Activated T-cell treated with anti-CD3 and anti-CD28 coated beads, Interleukin-2, amount 50 U/mL, for 72 hours (primary cell): ENCODE measurements at places on chromosomes 1 and 21. TPM values are rescaled to one million over a fixed set of nuclear protein-coding genes. Genes with fewer than 3 reads are reported as not detected.
A peak's percentile ranks its signal among the peaks of the same experiment; 100 is the strongest.

GRCh38 chr1:182652933-182653332, 31.5 kb downstream of the RGS8 start:
- DNase-seq: no peak

GRCh38 chr1:210506689-210507088, 178.0 kb downstream of the HHAT start:
- no peak for DNase-seq

- no peak for DNase-seq
Observed at GRCh38 chr1:168161459-168161858, 17.3 kb upstream of the TIPRL start.

- no peak for DNase-seq
Observed at GRCh38 chr1:75796376-75797272, at the start of gene MSH4. TSS of gene MSH4 (plus strand) at chr1:75796882. CDS start at chr1:75796986, 104 bp downstream.

- peak; percentile 72 for DNase-seq
Observed at GRCh38 chr1:12518931-12519692, 98.9 kb downstream of the DHRS3 start.

DNA sequence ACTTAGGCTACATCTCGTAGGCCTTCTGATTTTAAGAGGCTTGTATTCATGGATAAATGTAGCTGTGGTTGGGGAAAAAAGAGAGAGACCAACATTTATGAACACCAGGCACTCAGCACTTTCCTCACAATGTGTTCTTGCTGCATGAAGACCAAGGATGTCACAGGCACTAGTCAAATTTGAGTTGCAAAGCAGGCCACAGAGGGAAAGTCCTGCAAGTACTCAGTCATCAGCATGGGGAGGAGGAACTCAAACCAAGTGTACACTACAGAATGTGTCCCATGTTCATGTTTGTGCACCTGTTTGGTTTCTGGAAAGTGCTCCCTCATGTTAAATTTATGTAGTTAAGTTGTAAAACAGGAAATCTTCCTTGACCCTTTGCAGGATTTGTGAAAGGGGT, 8.7 kb upstream of the MAP3K7CL start:
- no peak for DNase-seq

GRCh38 chr1:87506147-87506546, 177.5 kb downstream of the LMO4 start:
- no peak for DNase-seq

DNA sequence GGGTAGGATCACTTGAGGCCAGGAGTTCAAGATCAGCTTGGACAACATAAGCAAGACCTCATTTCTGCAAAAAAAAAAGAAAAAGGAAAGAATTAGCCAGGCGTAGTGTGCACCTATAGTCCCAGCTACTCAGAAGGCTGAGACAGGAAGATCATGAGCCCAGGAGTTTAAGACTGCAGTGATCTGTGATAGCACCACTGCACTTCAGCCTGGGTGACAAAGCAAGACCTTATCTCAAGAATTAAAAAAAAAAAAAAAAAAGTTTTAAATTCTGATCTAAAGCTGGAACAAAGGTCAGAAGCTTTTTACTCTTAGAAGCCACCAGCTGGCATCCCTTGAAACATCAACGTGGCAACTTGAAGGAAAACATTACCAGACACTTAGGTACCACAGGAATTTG, 45.3 kb downstream of the HENMT1 start:
- DNase-seq: no peak

ITGB2 gene
- total RNA-seq: 248 TPM

DNA sequence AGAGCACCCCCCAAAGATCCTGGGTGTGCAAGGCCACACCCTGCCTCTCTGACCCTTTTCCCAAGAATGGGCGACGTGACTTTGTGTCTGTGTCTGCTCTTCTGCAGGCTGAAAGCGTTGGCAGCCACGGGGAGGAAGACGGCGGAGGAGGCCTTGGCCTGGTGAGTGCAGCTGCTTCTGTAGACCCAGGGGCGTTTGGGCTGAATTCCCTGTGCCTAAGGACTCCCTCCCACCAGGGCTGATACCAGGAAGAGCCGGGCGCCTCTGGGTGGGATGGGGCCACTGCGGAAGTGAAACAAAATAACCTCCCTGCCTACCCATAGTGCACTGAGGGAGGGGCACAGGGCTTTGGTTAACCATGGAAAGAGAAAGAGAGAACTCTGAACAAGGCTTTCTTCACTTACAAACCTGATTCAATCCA, 2.5 kb downstream of the UBASH3A start:
- DNase-seq: peak; percentile 64

ATP5PF gene
- total RNA-seq: 92.1 TPM

LCE1C gene
- not detected for total RNA-seq

- DNase-seq: peak; percentile 59
Observed at GRCh38 chr1:233627376-233627775, 13.5 kb downstream of the KCNK1 start.

DNA sequence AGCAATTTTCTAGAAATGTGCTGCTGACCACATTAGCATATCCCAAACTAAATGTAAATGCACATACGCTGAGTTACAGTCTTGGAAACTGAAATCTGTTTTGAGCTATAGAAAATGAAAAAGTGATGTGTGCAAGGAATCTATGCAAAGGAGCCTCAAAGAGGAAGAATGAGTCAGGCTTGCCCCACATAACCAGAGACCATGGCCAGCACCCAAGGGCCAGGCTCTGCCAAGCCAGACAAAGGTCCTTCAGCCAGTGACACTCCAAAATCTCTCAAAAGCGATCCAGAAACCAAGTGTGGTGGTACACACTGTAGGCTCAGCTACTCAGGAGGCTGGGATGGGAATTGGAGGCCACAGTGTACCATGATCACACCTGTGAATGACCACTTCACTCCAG, 195.2 kb downstream of the TOMM20 start:
- peak; percentile 41 for DNase-seq

GRCh38 chr1:236371083-236371482, 23.0 kb upstream of the EDARADD start:
- DNase-seq: no peak

GRCh38 chr1:29501227-29501976, 265.1 kb downstream of the PTPRU start:
- DNase-seq: no peak

DNA sequence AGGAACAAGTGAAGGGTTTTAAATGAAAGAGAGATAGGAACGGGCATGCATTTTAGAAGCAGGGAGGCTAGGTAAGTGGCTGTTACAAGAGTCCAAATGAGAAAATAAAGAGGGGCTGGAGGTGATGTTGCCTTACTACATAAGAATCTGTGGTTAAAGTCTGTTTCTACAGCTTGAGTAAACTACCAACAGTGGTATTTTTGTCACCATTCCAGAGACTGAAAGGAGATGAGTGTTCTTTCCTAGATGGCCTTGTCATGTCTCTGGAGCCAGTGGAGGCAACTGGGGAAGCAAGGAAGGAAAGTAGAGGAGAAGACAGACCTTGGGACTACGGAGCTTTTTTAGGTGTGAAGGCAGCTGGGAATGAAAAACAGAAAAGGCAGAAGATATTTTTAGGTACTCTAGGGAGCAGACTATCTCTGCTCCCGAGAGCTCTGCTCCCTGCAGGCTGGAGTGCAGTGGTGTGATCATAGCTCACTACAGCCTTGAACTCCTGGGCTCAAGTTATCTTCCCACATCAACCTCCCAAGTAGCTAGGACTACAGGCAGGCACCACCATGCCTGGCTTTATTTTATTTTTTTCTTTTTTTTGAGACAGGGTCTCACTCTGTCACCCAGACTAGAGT, 12.2 kb downstream of the HDAC1 start:
- DNase-seq: no peak

- DNase-seq: no peak
Observed at GRCh38 chr1:51697166-51697565, 80.3 kb downstream of the OSBPL9 start.

KHDRBS1 gene
- total RNA-seq: 138 TPM

DNA sequence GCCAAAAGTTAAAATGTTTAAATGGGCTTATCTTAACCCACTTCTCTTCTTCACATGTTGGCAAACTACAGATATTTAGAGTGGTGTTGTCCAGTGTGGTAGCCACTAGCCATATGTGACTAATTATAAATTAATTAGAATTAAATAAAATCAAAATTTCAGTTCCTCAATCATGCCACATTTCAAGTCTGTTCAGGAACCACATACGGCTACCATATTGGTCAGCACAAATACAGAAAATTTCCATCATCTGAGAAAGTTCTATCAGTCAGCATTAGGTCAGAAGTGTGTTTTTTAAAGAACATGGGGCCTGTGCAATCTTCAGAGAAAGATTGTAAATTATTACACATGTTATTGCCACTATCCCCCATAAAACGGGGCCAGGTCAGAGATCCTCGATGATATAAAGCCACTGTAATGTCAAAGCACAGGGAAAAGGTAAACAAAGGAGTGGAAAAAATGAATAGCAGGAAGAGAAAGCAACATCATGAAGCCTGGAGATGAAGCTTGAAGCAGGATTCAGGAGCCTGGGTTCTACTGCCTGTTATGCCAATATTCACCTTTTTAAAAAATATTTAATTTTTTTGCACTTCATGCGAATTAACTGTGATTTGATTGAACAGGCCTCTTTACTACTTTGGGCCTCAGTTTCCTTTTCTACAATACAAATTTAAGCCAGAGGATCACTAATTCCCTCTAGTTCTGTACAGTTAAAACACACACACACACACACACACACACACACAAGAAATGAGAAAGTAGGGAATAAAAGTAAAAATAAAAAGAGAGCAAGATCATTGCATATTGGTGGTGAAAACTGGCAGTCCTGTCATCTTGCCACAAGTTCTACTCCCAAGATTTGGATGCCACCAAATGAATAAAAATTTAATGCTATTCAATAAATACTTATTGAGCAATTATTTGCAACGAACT, 2.3 kb downstream of the RSBN1 start:
- no peak for DNase-seq

GRCh38 chr21:27359141-27359540, 392.3 kb upstream of the ADAMTS5 start:
- DNase-seq: no peak

DNA sequence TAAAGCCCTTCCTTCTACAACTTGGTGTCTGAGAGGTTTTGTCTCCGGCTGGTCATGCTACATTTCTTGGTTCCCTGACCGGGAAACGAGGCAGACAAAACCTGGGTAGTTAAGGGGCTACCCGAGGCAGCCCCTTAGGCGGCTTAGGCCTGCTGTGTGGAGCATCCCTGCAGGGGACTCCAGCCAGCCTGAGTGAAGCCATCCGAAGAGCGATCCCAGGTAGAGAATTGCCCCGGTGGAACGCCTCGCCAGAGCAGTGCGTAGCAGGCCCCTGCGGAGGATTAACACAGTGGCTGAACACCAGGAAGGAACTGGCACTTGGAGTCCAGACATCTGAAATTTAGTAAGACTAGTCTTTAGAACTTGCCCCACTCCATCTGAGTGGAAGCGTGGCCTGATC, 21.2 kb upstream of the MYOCOS start:
- no peak for DNase-seq

- DNase-seq: no peak
Observed at GRCh38 chr1:215766521-215766920, 199.4 kb downstream of the KCTD3 start.

GRCh38 chr1:50827546-50827945, 132.5 kb downstream of the FAF1 start:
- no peak for DNase-seq

SMIM34 gene
- not detected for total RNA-seq

- DNase-seq: no peak
Observed at GRCh38 chr1:213127074-213127473, 76.0 kb downstream of the RPS6KC1 start.

DNA sequence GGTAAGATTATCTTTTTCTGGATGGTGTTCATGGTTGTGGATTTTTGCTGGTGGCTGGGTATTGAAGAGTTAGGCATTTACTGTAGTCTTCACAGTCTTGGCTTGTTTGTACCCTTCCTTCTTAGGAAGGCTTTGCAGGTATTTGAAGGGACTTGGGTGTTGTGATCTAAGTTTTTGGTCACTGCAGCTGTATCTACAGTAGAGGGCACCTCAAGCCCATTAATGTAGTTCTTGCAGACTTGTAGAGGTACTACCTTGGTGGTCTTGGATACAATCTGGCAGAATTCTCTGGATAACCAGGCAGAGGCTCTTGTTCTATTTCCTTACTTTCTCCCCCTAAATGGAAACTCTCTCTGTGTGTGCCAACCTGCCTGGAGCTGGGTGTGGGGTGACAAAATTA, 155.8 kb upstream of the BRINP3 start:
- no peak for DNase-seq

- no peak for DNase-seq
Observed at GRCh38 chr1:69246710-69247109, 321.0 kb upstream of the LRRC7 start.
